ENCODE measurements at places on chromosomes 12 and 14. TPM values are rescaled to one million over a fixed set of nuclear protein-coding genes. Genes with fewer than 3 reads are reported as not detected.

PMCH gene
- total RNA-seq, result not detected

DCTN2 gene
- total RNA-seq, result 101 TPM

RIMBP2 gene
- total RNA-seq, result 0.17 TPM

MORN3 gene
- total RNA-seq, result 0.77 TPM

C12orf76 gene
- 17.2 TPM for total RNA-seq

IQSEC3 gene
- 1.3 TPM for total RNA-seq

SAMD15 gene
- total RNA-seq, result 0.33 TPM

SCN8A gene
- total RNA-seq, result 12.8 TPM

All from fibroblast of lung (primary cell).